ENCODE measurements at places on chromosomes 11 and 22.

- no peak for DNase-seq
Measured at GRCh38 chr22:49481659-49482399, 345.8 kb downstream of the BRD1 start.

GRCh38 chr11:65404638-65405339, 17.8 kb upstream of the NEAT1 start:
- no peak for DNase-seq

DNA sequence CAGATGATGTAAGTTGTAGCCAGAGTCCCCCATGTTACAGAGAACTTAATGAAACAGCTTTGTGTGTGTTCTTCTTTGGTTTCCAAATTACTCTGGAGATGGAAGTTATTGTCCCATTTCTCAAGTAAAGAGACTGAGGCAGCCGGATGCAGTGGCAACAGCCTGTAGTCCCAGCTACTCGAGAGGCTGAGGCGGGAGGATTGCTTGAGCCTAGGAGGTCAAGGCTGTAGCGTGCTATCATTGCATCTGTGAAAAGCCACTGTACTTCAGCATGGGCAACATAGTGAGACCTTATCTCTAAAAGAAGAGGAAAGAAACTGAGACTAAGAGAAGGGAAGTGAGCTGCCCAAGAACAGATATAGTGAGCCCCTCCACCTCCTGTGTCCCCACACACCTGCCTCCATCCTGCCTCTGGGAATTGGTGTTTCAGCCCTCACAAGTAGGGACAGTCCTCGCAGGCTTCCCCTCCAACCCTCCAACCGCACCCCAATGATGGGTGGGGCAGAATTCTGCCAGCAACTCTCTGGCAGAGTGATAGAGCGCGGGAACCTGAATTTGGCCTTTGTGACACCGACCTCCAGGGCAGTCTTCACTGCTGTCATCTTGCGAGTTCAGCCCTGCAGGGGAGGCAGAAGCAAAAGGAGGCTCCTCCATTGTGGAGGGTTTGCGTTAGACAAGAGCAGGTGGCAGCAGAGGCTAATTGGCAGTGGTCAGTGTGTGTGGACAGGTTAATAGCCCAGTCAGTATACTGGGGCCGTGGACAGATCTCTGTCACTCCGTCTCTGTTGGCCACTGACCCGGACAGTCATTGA, 1.6 kb downstream of the PDXP start:
- DNase-seq = no peak

- DNase-seq = no peak
Measured at GRCh38 chr11:14974515-14975251, 2.5 kb upstream of the CALCA start.

GRCh38 chr22:22752556-22753477, 108.4 kb downstream of the GGTLC2 start:
- no peak for DNase-seq

DNA sequence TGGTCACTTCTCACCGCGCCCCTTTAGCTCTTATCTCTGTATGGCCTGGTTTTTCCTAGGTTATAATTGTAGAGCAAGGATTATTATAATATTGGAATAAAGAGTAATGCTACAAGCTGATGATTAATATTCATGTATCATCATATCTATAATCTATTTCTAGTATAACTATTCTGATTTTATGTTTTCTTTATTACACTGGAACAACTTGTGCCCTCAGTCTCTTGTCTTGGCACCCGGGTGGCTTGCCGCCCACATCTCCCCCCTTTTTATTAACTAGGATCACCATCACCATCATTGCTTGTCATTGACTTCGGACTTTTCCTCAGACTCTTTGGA, 11.0 kb downstream of the OR52K1 start:
- no peak for DNase-seq

GRCh38 chr11:64204464-64204989, 2.0 kb upstream of the FERMT3 start:
- DNase-seq = peak; percentile 38

GRCh38 chr11:44620328-44620725, 54.9 kb downstream of the CD82 start:
- no peak for DNase-seq

DNA sequence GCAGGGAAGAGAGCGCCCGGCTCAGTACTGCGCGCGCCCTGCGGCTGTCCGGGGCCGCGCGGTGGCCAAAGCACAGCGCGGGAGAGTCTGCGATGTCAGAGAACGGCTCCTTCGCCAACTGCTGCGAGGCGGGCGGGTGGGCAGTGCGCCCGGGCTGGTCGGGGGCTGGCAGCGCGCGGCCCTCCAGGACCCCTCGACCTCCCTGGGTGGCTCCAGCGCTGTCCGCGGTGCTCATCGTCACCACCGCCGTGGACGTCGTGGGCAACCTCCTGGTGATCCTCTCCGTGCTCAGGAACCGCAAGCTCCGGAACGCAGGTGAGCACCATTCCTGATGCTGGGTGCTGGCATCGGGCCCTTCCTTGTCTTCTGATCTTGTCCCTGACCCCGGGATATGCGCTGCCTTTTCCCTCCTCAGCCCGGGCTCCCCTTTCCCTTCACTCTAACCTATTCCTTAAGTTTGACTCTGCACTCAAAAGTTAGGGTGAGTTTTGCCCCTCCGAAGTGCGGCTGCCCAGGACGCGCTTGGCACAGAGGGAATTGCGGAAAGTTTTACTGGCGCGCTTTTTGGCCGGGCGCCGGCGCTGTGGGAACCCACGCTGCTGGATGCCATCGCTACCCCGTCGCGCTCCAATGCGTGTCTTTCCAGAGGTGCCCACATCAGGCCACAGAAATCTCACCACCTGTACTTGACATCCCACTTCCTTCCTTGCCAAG, at the start of gene MTNR1B:
MTNR1B (plus strand) TSS at position 18 of the 714 bp plus-strand sequence; CDS start at position 93, 75 bp downstream.
- DNase-seq = no peak

- DNase-seq = no peak
Measured at GRCh38 chr11:35567737-35568465, 42.5 kb upstream of the PAMR1 start.

GRCh38 chr22:28799606-28800307, 612 bp downstream of the XBP1 start:
- DNase-seq = no peak

DNA sequence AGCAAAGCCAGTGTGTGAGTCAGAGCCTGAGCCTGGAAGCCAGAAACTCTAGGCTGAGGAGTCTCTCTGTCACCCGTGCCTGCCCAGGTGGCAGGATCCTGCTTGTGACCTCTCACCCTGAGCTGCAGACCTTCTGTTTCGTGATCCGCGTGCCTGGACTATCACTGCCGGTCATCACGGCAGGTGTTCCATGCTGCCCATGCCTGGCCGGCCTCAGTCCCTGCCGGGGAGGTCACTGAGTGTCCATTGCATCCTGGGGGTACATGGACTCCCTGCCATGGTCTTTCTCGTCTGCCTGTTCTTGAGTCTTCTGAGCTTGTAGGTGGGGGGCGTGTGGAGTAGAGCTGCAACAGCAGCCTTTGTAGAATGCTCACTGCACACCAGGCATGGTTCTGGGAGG, 1032.4 kb downstream of the TBC1D22A start:
- no peak for DNase-seq

- DNase-seq = no peak
Measured at GRCh38 chr11:10688401-10688800, 5.2 kb downstream of the IRAG1 start.

DNA sequence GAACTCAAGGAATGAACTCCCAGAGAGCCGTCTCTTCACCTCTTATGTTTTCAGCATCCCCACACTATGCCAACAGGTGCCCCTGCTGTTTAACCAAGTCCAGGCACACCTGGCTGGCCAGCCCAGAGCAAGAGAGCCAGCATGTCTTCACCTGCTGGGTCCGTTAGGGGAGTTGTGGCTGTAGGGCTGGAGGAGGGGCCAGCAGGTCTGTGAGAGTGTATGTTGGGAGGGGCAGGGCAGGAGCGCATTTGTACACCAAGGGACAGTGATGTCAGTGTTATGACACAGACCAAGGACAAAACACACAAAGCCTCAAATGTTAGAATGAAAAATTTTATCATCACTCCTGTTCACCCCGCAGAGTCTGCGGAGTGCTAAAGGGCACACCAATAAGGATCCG, 5.8 kb downstream of the PATZ1 start:
- no peak for DNase-seq

GRCh38 chr11:134592391-134592990, 180.4 kb upstream of the B3GAT1 start:
- DNase-seq = no peak

- no peak for DNase-seq
Measured at GRCh38 chr11:9512370-9513019, 51.7 kb downstream of the ZNF143 start.

DNA sequence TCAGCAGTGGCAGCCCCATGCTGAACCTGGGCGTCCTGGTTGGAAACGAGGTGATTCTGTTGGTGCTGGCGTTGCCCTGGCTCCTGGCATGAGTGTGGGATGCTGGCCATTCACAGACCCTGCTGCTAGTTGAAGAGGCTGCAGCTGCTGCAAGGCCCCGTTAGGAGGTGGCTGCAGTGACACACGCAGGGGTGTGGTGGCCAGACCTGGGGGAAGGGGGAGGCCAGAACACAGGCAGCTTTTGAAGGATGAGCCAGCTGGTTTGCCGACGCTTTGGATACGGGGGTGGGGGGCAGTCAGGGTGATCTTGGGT, 77.2 kb downstream of the MORC2 start:
- no peak for DNase-seq

DNA sequence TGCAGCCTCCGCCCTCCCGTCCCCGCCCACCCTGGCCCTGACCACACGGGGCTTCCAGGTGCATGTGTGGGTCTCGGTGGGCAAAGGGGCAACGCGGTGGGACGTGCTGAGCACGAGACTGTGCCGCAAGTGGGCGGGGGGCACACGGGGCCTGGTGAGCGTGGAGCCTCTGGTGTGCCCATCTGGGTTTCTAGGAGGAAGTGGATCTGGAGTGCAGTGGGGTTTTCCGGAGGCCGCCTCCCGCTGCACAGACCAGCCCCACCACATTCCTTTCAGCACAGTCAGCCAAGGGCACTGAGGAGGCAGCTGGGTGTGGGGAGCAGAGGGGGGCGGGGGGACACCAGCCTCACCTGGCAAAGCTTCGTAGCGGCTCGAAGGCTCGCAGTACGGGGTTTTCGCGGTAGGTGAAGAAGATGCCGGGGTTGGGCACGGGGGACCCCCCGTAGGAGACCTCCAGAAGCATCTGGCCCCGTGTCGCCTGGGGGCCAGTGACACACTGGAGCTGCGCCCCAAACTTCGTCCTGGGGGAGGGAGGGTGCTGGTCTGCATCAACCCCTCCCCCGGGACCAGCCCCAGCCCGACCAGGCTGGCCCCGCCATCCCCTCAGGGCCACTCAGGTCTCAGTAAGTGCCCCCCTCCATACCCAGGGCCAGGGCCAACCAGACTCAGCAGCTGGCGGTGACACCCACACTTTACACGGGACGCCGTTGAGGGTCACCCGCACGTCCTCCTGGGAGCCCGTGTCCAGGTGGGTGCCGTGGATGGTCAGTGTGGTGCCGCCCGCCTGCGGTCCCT, 12.4 kb upstream of the MAPK11 start:
- no peak for DNase-seq

DNA sequence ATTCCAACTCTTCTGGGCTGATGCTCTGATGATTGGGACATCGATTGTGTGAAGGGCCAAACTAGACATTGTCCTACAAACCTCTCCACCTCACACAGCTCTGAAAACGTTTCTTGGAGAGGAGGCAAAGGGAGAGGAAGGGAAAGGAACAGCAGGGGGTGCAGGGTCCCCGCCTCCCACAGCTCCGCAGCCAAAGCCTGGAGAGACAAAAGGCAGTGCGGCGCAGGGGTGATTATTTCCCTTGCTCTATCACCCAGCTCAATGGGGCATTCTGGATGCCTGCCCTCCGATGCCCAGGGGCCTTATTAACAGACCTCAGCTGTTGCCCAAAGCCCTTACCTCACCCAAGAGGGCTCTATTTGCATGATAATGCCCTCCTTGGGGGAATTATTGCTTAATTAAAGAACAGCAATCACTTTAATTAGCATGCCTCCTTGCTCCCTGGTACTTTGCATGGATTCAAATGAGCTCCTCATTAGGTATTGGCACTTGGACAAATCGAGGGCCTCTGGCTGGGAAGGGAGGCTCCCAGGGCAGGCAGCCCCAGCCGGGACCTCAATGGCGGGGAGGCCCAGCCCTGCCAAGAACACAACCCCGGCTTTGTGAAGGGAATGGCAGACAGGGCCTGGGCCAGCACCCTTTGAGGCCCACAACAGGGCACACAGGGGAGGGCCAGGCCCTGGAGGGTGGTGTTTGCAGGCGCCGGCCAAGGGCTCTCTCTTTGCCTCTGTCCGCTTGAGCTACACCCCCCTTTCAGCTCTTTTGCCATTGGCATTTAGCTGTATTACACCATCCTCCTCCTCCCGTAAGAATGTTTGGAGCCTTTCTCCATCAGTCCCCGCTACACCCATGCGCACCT, 19.8 kb upstream of the CDON start:
- no peak for DNase-seq

Data from NCI-H1436 treated with DMSO at 0.1 percent for 48 hours (cell line).